ENCODE measurements at places on chromosomes 1 and 21.

GRCh38 chr1:65729259-65729658 is 63.4 kb upstream of the PDE4B start:
- no peak for DNase-seq

- DNase-seq, result peak; percentile 36
Observed at GRCh38 chr1:9767964-9768668, 55.6 kb downstream of the CLSTN1 start.

DNA sequence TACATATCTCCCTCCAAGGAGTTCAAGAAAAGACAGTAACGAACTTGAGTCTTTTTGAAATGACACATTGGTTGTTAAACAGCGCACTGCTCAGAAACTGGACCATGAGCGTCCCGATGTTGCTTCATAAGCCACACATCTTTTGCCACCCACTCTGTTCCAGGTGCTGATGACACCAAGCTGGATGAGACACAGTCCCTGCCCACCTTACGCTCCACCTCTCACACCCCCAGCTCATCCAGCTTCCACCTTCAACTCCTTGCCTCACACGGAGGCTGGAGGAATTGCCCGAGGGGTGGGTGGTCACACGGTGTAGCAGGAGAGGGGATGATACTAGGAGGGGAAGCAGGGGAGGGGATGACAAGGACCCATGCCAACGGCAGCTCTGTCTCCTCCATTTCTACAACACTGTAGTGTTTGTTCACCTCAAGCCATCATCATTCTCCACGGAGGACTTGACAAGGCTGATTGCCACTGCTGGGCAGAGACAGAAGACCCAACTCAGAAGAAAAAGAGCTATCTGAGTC is 148.5 kb upstream of the TNR start:
- DNase-seq, result no peak

GRCh38 chr1:34162852-34163766 is 1.9 kb downstream of the CSMD2 start:
- peak; percentile 56 for DNase-seq

DNA sequence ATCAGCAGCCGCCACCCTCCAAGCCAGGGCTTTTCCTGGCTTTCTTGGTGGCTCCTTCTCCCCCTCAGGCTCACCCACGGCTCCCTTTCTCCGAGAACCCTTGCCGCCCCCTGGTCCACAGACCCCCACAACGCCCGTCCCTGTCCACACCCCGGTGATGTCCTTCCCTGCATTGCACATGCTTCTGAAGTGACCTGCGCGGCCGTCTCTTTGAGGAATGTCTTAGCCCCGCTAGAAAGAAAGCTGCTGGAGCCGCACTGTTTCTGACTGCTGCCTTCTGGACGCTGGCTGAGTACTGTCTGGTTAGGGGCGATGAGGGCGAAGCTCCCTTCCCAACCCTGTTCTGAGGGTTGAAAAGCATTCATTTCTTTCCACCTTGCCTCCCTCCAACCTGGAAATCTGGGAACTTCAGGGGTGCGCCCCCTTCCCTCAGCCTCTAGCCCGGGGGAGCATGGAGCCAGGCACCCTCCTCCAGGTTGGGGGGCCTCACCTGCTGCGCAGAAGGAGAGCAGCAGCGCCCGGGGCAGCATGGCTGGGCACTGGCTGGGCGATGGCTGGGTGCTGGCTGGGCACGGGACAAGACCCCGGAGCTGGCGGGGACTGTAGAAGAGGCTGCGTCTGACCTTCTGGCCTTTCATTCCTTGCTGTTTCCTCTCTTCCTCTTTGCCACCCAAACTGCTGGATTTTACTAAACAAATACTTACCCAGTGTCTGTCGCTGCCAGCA is at the start of gene CLEC20A:
CLEC20A (minus strand) TSS at position 555 of the 726 bp plus-strand sequence; CDS start at position 530, 25 bp downstream.
- DNase-seq, result no peak
